ENCODE measurements at places on chromosomes 16 and 17.

GRCh38 chr17:77352441-77352840, 211.7 kb downstream of the SEC14L1 start:
- no peak for DNase-seq

- DNase-seq: no peak
Observed at GRCh38 chr17:37147301-37147812, 198.6 kb downstream of the AATF start.

DNA sequence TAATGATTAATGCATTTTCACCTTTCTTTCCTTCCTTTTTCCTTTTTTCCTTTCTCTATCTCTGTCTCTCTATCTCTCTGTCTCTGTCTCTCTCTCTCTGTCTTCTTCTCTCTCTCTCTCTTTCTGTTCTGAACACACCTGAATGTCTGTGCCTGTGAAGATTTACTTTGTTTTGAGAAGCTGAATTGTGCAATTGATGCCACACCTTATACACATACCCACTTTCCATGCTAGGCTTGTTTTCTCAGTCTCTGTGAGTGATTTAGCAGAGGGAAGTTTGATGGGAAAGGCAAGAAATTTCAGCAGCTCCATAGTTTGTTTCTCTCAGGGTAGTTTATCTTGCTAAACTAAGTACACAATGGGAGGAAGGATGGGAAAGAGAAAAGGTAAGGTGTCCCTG, 9.3 kb upstream of the CAPNS2 start:
- no peak for DNase-seq

- DNase-seq: no peak
Observed at GRCh38 chr17:33927732-33928133, 327.4 kb upstream of the CCL2 start.

GRCh38 chr16:50266337-50267091, at the start of gene ADCY7:
ADCY7 (plus strand) TSS chr16:50266551; CDS start chr16:50288180, 21,629 bp downstream.
- peak; percentile 68 for DNase-seq

- no peak for DNase-seq
Observed at GRCh38 chr17:48970224-48970623, 1.8 kb upstream of the GIP start.

DNA sequence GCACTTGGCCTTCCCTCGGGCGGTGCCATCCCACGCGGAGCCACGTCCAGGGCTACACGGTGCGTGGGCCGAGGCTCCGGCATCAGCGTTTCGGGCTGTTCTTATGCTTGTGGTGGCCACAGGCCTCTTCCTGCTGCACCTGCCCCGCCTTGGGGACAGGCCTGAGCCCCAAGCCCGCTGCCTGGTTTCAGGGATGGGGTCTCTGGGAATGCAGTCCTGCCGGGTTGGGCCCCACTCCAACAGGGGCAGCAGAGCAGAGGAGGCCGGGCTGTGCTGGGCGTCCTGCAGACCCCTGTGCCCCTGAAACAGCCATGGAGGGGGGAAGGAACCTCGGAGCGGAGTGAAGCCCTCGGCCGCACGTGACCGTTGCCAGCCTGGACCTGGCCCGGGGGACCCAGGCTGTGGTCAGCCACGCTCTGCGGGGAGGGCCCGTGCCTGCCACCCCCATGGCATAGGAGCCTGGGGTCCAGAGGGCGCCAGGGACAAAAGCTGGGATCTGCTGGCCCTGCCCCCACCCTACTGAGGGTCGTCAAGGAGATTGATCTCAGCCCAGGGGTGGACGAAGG, 453 bp upstream of the WFIKKN1 start:
- DNase-seq: no peak

- no peak for DNase-seq
Observed at GRCh38 chr16:14063618-14064581, 7.2 kb upstream of the MRTFB start.

DNA sequence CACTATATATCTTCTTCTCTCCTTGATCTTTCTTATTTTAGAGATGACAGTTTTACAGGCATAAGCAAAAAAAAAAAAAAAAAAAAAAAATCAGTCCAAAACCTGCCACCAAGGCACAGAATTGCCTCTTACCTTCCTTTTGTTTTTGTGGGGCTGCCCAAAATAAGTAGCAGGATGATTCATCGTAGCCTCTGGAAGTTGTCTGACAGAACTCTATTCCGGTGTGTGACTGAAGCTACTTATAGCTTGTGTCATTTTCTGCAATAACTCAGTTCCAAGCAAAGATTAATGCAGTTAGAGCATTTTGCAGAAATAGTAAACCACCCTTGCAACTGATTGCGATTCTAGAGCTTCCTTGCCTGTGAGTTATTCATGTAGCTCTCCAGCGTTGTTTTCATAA, 186.8 kb downstream of the KIF2B start:
- DNase-seq: no peak

GRCh38 chr17:79839356-79840268, at the start of gene CBX4:
CBX4 (minus strand) TSS chr17:79839440; CDS start chr17:79839251, 189 bp downstream.
- DNase-seq: peak; percentile 86

GRCh38 chr16:7313170-7313569, 19.5 kb upstream of the RBFOX1 start:
- no peak for DNase-seq

DNA sequence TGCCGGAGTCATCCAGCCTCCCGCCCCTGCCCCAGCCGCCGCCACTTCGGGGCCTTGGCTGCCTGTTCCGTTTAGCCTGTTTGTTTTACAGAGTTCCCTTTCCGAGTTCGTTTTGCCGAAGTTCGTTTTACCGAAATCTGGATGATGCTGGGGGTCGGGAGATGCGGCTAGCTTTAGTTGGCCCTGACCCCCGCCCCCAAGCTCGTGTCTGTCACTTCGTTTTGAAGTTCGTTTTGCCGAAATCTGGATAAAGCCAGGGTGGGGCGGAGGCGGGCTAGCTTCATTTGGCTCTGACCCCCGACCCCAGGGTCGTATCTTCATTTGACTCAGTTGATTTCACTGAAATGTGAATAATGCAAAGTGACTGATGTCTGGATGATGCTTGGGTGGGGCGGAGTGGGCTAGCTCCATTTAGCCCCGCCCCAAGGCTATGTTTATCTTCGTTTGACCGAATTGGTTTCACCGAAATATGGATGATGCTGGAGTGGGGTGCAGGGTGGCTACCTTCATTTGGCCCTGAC, 591 bp downstream of the PSMD7 start:
- DNase-seq: no peak

DNA sequence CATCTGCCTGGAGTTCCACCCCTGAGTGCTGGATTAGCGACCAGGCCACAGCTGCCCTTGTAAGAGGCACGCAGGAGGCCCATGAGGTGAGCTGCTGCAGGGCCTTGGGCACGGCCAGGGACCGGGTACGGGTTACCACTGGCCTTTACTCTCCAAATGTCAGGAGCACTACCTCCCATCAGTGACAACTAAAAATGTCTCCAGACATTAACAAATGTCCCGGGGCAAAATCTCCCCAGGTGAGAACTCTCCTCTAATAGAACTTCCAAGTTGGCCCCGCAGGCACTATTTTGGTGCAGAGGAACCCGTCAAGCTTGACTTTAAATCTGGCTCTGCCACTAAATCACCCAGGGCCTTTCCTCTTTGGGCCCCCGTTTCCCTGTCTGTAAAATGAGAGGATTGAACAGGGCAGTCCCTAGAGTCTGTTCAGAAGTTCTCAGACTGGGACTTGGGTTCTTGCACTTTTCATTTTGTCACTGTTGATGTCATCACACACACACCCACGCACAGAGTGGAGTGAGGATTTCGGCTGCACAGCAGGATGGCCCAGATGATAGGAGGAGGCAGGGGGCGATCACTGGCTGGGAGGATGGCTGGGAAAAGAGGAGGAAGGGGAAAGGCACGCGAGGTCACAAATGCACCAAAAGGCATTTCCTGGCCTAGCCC, 24.5 kb upstream of the MAPT start:
- DNase-seq: no peak

GRCh38 chr17:74578979-74579378, 11.7 kb upstream of the CD300H start:
- DNase-seq: no peak

- no peak for DNase-seq
Observed at GRCh38 chr17:2745317-2746037, 4.0 kb downstream of the CCDC92B start.

- DNase-seq: no peak
Observed at GRCh38 chr17:9432134-9432885, 143.3 kb downstream of the STX8 start.

DNA sequence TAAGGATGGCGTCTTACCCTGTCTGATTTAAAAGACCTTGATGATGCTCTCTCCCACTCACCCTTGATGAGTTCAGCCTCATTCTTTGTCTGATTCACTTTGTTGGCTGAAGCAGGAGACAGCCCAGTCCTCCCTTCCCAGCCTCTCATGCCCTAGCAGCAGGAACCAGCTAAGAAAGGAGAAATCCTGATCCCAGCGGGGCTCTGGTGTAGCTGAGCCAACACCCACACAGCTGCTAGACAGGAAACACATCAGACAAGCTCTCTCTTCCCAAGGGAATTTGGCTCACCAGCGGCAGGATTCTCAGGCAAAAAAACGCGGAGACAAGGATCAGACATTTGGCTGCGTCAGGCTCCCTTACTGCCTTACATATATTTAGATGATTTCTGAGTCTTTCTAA, 211.5 kb downstream of the CDH11 start:
- DNase-seq: no peak

DNA sequence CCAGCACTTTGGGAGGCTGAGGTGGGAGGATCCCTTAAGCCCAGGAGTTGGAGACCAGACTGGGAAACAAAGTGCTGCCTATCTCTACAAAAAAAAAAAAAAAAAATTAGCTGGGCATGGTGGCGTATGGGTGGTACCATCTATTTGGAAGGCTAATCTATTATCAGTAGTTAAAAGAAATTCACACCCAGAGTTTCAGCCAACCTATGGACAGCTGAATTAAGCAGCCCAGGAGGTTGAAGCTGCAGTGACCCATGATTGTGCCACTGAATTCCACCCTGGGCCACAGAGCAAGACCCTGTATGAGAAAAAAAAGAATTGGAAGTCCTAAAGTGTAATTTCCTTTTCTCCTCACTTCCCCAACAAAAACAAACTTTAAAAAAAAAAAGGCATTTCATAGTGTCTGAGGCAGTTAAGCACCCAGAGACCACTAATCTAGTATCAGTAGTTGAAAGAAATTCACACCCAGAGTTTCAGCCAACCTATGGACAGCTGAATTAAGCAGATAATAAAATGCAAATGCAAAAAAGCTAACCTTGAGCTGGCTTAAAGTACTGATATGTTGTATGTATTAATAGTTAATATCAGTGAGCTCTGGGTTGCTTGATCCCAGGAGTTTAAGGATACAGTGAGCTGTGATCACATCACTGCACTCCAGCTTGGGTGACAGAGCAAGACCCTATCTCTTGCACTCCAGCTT, 18.1 kb downstream of the CLTC start:
- DNase-seq: no peak

DNA sequence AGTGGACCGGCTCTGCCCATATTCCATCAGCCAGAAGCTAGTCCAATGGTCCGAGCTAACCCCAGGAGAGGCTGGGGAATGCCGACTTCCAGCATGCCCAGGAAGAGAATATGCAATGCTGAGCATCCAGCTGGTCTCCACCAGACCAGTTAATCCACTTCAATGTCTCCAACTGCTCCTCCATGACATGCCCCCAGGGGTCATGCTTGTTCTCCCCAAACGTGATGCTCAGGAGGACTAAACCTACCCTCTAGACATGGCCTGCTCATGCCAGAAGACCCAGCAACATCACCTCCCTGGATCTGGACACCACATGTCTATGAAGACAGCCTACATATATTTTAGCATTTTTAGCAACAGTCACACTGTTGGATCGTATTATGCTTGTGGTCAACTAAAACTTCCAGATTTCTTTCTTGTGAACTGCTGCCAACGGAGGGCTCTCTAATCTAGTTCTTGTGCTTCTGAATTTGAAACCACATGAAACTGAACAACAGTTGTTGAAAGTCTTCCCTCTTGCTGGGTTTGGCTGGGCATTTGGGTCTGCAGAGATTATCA, 245.1 kb downstream of the SOX9 start:
- no peak for DNase-seq

GRCh38 chr16:17556276-17557052, 85.7 kb upstream of the XYLT1 start:
- no peak for DNase-seq

DNA sequence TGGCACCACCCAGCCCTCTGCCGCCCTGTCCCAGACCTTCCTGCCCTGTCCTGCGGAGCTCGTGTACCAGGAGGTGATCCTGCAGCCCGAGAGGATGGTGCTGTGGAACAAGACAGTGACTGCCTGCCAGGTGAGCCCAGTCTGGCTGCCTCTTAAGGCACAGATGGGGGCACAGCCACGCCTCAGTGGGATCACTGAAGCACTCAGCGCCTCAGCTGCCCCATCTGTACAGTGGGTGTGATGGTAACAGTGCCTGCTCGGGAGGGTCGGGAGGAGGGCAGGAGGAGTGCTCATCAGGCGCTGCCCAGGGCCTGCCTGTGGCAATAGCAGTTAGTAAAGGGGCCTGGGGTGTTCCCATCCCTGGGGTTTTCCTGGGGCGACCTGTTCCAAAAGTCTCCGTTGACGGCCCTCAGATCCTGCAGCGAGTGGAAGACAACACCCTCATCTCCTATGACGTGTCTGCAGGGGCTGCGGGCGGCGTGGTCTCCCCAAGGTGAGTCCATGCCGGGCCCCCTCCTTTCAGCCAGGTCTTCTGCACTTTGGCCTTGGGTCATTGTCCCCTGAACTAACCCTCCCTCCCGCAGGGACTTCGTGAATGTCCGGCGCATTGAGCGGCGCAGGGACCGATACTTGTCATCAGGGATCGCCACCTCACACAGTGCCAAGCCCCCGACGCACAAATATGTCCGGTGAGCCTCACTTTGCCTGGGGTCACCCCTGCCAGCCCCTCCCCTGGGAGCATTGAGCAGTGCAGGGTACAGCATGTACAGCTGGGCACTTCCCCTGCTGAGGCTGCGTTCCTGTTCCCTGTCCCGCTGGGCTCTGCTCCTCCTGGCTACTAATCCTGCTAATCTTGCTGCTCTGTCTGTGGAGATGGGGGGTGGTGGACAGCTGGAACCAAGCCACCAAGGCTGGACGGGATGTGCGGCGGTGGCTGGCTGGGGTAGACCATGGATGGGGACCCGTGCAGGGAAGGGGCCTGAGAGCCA, 4.5 kb upstream of the TCAP start:
- no peak for DNase-seq

DNA sequence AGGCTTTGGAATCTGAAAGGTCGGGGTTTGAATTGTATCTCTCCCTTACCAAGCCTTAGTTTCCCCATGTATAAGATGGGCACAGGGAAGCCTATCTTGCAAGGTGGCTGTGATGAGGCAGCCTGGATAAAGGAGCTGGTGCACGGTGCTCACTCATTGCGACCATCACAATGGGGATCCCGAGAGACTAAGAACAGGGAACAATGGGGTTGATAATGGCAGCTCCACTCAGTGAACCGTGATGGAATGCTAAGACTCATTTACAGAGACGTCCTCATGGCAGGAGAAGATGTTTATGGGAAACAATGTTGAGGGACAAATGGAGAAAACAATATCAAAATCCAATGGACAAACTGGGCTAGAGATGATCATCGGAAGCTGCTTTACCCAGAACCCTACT, 81.8 kb downstream of the SPACA3 start:
- DNase-seq: no peak

Data from ascending aorta (tissue), 2 donors.